Esophagus squamous epithelium (tissue), 5 donors: ENCODE measurements at places on chromosomes 5 and 9. TPM values are rescaled to one million over a fixed set of nuclear protein-coding genes. Genes with fewer than 3 reads are reported as not detected.

GRCh38 chr9:134168757-134169550 lies 4.6 kb upstream of the RNU6ATAC start:
- no peak for DNase-seq

DNA sequence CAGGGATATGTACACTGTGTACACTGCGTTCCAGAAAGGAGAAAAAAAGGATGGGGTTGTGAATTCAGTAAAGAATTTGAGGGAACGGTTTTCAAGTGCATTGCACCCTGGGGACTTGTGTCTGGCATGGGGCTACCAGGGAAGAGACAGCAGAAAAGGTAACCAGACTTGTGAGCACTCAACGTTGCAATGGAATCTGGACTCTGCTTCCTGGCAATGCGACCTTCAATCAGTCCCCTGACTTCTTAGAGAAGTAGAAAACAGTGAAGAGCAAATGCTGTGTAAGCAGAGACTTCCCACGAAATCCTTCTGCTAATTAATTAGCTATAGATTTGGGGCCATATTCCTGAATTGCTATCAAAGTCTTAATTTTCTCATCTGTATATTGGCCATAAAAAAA lies 36.3 kb downstream of the MACIR start:
- no peak for DNase-seq

- no peak for DNase-seq
Measured at GRCh38 chr9:75197561-75197960, 109.2 kb downstream of the OSTF1 start.

GRCh38 chr9:36141288-36141687 lies 4.8 kb downstream of the GLIPR2 start:
- no peak for DNase-seq

DNA sequence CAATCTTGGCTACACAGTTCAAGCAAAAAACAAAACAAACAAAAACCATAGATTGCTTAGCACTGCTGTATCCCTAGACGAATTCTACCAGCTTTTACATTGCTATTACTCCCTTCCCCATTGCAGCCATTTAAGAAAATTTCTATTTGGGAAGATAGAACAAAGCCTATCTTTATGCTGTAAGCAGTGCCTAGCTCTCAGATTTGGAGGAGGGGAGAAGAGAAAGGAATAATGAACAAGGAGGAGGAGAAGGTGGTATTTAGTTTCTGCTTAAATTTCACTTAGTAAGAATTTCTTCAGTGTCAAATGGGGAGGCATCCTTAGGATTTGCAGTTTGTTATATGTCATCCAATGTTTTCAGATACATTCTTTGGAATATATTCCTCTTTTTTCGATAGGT lies 16.2 kb upstream of the TLE1 start:
- no peak for DNase-seq

GRCh38 chr9:119255116-119255515 lies 114.1 kb downstream of the BRINP1 start:
- no peak for DNase-seq

- no peak for DNase-seq
Measured at GRCh38 chr5:134069553-134069952, 44.9 kb upstream of the TCF7 start.

Gene CCL27
- total RNA-seq, result not detected

Gene ACSL6
- total RNA-seq, result 1.1 TPM

Gene FOXD4L4
- not detected for total RNA-seq

Gene ADAM19
- total RNA-seq, result 11.6 TPM

Gene FOXD4L6
- total RNA-seq, result not detected

Gene HAPLN1
- not detected for total RNA-seq

Gene OR1Q1
- not detected for total RNA-seq
